IMR-90 (cell line): ENCODE measurements at places on chromosomes 6 and 20. TPM values are rescaled to one million over a fixed set of nuclear protein-coding genes. Genes with fewer than 3 reads are reported as not detected.

SIRPD gene
- not detected in 2 replicates for total RNA-seq

CRISP3 gene
- total RNA-seq: not detected in 2 replicates

CCDC170 gene
- 0.28 and 0.54 TPM in 2 replicates for total RNA-seq

C6orf58 gene
- not detected in 2 replicates for total RNA-seq

ADGRF1 gene
- not detected in 2 replicates for total RNA-seq

MTFR2 gene
- total RNA-seq: 0.72 and 1.9 TPM in 2 replicates

DNA sequence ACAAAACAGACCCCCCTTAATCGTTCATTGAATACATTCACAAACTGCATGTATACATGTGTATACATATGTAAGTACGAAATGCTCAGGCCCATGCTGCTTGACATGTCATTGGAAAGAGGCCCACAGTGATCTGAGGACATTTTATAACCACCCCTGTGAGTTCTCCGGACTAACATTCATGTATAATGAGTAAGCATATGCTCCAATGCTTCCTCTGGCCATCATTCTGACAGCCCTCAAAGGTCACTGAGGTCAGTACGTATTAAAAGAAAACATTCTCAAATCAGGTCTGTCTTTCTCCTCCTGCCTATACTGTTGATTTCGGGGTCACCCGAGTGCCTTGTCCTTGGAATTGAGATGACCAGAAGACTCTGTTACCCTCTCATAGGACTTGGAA, 54.9 kb downstream of the TENT5A start:
- peak; percentile 55 for DNase-seq

DNA sequence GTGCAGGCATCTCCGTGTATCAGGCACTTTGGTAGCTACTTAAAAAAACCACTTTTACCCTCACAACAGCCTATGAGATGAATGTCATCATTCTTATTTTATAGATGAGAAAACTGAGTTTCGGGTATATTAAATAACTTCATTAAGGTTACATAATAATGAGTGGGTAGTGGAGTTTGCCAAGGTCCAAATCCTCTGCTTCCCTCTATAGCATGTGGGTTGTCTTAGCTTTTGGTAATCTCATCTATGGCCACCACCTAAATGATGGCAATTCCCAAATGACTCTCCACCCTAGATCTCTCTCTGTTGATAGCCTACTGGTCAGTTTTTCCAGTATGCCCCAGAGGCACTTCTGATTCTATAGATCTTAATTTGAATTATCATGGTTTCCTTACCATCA, 3.7 kb upstream of the RNF144B start:
- no peak for DNase-seq

DNA sequence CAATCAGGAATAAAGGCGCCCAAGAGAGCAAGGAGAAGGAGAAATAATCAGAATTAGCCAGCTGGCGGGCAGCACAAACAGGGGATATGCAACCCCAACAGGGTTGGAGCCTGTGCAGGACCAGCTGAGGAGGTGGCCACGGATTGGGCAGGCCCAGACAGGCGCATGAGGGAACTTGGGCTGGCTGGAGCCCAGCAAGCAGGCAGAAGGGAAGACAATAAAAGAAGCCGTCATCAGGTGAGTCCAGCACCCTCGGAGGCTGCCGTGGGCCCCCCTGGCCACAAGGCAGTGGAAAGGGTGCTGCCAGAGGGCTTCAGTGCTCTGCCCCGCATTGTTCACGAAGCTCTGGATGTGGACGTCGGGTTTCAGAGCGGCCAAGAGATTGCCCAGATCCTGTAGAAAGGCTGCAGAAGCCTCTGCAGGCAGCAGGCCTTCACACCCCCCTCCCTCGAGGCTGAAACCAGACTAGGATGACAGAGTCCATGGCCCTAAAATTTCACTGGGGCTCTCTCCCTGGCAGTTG, 28.4 kb upstream of the MAFB start:
- no peak for DNase-seq

- DNase-seq: no peak
These were observed 279.3 kb downstream of the PRKN start for GRCh38 chr6:162448294-162448693.

GRCh38 chr6:87421576-87421975, 13.8 kb downstream of the CFAP206 start:
- no peak for DNase-seq

DNA sequence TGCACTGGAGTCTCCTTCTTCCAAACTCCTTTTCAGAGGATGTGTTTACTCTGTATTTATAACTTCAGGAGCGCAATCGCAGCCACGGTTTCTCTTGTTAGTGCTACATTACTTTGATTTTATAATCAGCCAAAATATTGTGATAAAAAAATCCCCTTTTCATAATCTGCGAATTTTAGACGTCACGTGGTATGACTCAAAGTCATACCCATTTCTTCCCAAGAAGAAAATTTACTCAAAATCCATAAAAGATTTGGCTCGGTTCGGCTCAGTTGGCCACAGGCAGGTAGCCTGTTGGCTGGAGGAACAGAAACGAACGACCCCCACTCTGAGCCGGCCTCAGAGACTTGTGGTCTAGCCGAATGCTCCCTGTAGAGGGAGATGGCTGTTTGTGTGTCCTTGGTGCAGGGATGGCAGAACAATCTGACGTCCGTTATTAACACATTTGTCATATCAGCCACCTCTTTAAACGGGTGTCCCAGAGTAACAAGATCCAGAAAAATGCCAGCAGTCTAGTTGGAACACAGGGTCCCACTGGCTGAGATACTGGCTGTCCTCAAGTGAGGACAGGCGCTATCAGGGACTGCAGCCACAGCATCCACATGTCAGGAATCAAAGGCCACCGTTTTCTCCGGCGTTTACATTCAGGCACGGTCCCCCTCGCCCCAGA, 247.6 kb downstream of the DLL1 start:
- DNase-seq: no peak

DNA sequence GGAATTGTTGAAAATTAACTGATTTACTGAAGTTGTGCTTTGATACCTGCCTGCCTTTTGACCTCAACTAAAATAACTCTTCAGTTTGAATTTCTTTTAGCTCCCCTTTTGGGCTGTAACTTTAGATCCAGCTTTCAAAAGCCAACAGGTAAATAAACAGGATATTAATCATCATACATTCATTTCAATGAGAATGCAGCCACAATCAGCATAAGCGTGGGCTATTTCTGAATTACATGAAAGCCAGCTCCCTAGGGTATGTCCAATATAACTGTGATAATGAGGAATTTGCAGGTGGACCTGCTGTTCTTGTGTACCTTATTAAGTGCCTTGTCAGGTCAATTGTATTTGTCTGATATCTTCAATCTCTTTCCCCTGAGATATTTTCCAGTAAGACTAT, 830.6 kb downstream of the KIF16B start:
- no peak for DNase-seq

DNA sequence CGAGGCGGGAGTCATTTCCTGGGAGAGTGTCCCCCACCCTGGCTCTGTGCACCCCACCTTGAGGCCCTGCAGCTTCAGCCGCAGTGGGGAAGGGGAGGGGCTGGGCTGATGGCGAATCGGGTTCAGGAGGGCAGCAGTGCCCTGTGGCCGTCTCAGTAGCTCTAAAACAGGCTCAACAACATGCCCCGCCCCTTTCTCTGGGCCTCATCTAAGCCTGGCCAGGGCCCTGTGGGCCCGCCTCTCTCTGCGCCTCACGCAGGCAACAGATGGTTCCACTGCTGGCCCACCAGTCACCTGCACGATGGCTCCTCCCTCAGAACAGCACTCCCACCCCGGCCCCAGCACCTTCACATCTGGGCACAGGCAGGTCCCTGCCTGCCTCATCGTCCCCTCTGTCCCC, 30.2 kb downstream of the CHRNA4 start:
- DNase-seq: no peak

- no peak for DNase-seq
These were observed 218.0 kb upstream of the ARID1B start for GRCh38 chr6:156559162-156559690.

- DNase-seq: peak; percentile 6
These were observed 549 bp upstream of the CSE1L start for GRCh38 chr20:49045440-49046086.

DNA sequence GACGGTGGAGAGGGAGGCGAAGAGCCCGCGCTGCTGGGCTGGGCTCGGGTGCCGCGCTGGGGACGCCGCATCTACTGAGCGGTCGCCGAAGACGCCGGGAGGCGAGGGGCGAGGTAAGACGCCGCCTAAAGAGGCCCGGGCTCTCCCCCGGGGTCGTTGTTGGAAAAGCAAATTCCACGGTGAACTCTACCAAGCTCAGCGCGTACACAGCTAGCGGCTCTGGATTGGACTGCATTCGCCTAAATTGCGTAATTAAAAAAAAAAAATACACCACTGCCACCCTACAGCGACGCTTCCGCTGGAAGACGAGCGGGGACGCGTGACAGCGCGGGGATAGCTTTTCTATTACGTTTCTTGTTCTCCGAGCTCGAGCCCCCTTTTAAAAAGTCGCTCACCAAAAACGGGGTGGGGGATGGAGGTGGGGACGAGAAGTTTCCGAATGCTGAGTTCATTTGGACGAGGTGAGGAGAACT, 92.0 kb upstream of the PRDM1 start:
- DNase-seq: peak; percentile 45
